ENCODE measurements at places on chromosomes 16 and 17.

DNA sequence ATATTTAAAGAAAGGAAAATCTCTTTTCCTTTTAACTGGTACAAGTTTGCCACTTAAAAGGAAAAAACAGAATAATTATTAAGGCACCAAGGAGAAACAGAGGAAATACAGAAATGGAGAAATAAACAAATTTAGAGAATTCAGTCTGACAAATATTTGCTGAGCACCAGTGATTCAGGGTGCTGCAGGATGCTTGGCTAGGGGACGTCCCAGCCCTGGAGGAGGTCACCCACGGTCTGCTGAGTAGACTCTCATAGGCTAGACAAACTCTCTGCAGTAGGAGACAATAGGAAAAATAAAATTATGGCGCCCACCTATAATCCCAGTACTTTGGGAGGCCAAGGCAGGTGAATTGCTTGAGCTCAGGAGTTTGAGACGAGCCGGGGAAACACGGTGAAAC lies 15.9 kb downstream of the C1QTNF1 start:
- DNase-seq: no peak

GRCh38 chr17:59361916-59362810 lies 30.7 kb downstream of the YPEL2 start:
- no peak for DNase-seq

DNA sequence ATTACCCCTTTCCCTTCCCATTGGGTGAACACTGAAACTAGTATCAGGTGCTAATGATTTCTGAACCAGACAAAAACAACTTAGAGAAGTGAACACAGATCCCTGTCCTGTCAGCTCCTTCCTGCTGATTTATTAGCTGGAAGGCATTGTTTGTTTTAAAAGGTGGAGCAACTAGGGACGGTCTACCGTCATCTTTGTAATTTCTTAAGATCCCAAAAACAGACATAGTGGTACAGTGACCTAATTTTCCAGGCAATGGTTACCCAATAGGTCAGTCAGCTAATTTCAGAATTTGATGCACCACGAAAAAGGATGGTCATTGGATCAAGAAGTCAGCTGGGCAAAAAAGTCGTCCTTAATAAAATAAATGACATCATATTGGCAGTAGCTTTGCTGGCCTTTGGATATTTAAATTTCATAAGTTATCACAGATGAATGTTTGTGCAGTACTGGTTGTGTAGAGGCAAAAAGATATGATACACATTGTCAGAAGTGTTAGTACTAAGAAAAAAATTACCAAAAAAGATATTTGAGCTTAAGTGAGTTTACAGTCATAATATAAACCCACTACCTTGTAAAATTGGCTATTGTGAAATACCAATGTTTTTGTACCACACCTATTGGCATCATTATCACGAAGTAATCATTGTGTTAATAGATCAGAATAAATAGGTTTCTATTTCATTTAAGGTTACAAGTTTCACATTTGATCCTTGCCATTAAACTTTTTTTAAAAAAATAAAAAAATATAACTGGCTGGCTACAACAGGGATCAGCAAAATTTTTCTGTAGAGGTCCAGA lies 27.2 kb upstream of the KCNJ16 start:
- DNase-seq: no peak

- no peak for DNase-seq
These were observed 78.8 kb downstream of the BMERB1 start for GRCh38 chr16:15513156-15513555.

GRCh38 chr17:9220398-9221146 lies 199.3 kb downstream of the NTN1 start:
- no peak for DNase-seq

- DNase-seq: no peak
These were observed 4.5 kb upstream of the ITGAX start for GRCh38 chr16:31350275-31351005.

GRCh38 chr16:12496186-12496585 lies 307.5 kb downstream of the CPPED1 start:
- DNase-seq: no peak

- no peak for DNase-seq
These were observed 69.6 kb upstream of the RCVRN start for GRCh38 chr17:9974448-9975381.

GRCh38 chr17:45961206-45961605 lies 37.8 kb upstream of the STH start:
- no peak for DNase-seq

DNA sequence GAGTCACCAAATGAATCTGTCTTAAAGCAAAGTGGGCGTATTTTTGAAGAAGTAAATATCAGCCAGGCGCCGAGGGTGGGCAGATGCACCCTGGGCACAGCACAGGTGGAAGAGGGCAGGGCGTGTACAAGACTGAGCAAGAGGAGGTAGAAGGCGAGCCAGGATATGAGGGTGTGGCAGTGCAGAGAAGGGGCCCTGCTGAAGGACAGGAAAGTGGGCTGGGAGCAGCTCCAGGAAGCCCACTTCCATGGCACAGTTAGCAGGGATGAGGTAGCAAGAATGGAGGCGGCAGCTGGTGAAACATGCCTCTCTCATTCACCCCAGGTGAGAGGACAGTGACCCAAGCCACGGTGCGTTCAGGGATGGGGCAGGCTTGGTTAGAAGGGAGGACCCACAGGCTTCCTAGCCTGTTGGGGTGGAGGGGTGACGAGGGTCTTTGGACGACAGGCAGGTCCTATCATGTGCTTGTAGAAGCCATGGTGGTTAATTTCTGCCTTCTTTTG lies 149.3 kb downstream of the CLEC16A start:
- DNase-seq: no peak

GRCh38 chr17:8142887-8143580 lies 9.2 kb downstream of the PER1 start:
- no peak for DNase-seq

DNA sequence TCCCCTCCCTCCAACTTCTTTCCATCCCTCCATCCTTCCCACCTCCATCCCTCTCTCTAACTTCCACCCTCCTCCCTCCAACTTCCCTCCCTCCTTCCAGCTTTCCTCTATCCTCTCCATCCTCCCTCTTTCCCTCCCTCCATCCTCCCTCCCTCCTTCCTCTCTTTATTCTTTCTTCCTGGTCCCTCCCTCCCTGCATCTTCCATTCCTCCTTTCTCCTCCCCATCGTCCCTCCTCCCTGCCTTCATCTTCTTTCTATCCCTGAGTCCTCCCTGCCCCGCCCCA lies 11.8 kb downstream of the CACNG4 start:
- DNase-seq: no peak

DNA sequence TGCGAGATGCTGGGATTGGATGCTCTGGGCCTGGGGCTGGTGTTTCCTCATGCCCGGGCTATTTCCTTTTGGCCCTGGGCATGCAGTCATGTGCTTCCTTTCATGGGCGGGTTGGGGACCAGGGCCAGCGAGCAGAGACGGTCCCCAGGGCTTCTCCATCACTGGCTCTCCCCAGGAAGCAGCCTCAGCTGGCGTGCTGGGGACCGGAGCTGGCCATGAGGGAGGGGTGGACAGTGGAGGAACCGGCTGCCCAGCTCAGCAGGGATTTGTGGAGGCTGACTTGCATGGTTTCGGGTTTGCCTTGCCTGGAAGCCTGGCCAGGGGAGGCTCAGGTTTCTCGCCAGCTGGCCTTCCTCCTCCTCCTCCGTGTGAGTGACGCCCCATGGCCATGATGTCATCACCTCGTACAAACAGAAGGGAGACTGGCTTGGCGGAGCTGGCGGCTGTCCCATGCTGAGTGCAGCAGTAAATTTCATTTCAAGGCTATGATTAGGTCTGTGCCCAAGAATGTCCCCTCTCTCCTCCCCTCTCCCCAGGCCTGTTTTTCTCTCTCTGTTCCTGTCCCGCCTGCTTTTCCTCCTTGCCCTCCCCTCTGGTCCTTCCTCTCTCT lies 8.9 kb upstream of the TIMP2 start:
- peak; percentile 52 for DNase-seq

GRCh38 chr17:11565591-11565990 lies 32.7 kb upstream of the DNAH9 start:
- DNase-seq: no peak

- DNase-seq: no peak
These were observed 23.1 kb downstream of the CREBBP start for GRCh38 chr16:3857189-3858043.

- no peak for DNase-seq
These were observed 127.0 kb upstream of the HAS3 start for GRCh38 chr16:68978303-68978954.

DNA sequence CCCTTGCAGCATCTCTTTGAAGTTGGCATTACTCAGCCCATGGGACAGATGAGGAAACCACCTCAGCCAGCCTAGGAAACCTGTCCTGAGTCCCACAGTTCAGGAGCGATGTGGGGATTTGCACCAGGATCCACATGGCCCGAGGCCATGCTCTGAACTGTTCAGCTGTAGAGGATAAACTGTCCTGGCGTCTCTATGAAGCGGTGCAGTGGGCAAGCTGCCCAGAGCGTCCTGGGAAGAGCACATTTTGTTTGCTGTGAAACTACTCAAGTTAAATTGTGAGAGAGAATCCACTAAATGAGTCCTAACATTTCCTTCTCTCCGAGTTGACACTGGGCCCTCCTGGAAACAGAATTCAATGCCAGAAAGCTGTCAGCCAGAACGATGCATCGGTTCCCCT lies 276.6 kb upstream of the TNRC6C start:
- no peak for DNase-seq

DNA sequence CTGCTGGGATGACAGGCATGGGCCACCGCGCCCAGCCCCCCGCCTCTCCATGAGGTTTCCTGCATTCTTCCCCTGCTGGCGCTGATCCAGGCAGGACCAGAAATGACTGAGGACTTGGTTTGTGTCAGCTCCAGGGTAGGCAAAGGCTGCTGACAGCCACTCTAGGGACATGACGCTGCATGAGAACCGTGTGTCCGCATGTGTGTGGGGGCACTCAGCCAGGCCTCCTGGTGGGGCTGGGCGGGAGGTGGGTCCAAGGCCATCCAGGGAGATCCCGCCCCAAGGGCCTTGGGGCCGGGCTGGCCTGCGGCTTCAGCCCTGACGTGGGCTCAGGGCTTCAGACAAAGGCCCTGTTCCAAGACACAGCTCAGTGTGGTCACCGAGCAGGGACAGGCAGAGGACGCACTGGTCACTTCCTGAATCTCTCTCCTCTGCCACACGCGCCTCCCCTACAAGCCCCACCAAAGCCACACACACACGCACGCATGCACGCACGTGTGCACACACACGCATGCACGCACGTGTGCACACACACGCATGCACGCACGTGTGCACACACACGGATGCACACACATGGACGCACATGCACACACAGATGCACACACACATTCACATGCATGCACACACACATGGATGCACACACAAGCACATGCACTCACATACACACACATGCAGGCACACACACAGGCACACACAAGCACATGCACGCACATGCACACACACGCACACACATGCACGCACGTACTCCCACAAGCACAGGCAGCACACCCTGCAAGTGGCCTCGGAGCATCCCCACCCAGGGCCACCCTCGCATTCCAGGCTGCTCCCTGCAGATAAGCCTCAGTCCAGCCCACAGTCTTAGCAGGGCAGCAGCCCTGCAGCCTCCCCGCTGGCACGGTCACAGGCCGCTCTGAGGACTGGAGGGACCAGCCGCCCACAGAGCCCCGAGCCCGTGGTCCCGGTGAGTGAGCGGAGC lies 5.3 kb upstream of the TMEM204 start:
- no peak for DNase-seq

- no peak for DNase-seq
These were observed 32.4 kb downstream of the SMARCE1 start for GRCh38 chr17:40615068-40615840.

- DNase-seq: no peak
These were observed 440.6 kb downstream of the HS3ST3B1 start for GRCh38 chr17:14741491-14741890.

GRCh38 chr17:22703204-22703603 lies 1010.9 kb downstream of the KCNJ18 start:
- no peak for DNase-seq

DNA sequence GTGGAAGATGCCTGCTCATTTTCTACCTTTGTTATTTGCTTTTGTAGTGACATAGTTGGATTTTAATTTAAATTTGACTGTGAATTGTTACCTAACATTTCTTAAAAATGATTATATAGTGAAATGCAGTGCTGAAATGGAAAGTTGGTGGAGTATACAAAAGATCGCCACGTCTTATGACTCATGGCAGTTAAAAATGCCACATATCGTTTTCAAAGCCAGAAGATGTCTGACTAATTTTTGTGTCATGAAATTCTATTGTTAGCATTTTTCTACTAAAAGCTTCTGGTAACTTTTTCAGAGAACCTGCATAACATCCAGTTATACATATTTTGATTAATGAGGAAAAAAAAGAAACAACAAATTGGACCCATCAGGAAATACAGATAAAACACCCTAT lies 20.6 kb downstream of the MAP2K4 start:
- DNase-seq: no peak

DNA sequence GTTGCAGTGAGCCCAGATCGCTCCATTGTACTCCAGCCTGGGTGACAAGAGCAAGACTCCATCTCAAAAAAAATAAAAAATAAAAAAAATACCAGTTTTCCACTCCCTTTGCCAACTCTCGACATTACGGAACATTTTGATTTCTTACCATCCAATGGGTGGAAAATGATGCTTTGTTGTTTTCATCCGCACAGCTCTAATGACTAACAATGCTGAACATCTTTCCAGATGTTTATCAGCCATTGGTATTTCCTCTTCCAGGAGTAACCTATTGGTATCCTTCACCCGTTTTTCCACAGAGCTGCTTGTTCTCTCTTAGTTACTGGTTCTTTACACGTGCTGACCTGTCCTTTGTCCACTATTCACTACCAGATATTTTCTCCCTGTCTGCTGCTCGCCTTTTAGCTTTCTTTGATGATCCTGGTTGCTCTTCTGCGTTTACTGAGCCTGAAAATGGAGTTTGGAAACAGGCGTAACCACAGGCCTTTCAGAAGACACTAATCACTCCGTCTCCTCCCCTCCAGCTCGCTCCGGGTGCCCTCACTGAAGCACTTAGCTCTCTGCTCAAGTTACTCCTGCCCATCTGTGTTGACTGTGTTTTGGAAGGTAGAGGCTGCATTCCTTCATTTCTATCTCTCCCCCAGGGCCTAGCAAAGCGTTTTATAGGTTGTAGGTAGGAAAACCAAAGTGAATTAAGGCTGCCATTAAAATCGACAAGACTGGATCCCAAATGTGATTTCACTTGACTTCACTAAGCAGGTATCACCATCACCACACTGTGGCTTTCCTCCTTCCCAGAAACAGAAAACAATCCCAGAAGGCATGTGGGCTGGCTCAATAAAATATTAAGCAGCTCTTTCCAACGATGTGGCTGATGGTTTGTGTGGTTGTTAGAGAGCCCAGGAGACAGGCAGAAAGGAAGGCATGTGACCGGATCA lies 8.9 kb downstream of the SHPK start:
- no peak for DNase-seq

DNA sequence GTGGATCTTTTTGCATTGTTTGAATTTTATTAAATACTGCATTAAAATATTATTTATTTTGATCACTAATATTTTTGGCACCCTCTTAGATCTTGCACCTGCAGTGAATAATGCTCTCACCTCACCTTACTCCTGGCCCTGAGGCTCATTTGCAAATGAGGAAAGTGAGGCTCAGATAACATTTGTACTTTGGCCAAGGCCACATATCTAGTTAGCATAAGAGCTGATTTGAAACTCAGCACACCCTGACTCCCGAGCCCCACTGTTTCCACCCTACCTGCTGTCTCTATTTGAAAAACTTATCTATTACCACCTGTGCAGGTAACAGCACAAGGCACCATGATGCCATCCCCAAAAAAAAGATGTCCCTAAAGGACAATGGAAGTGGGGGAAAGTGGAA lies 358.7 kb upstream of the MAF start:
- DNase-seq: no peak

- no peak for DNase-seq
These were observed 19.0 kb downstream of the JUP start for GRCh38 chr17:41767324-41768042.

GRCh38 chr16:4123616-4124300 lies 7.5 kb upstream of the ADCY9 start:
- DNase-seq: no peak

- DNase-seq: no peak
These were observed 6.3 kb downstream of the HAGH start for GRCh38 chr16:1820096-1820945.
